ENCODE measurements at places on chromosomes 13 and 19.
A peak's percentile ranks its signal among the peaks of the same experiment; 100 is the strongest.

GRCh38 chr13:39283072-39283471, 244.8 kb downstream of the NHLRC3 start:
- DNase-seq = no peak

DNA sequence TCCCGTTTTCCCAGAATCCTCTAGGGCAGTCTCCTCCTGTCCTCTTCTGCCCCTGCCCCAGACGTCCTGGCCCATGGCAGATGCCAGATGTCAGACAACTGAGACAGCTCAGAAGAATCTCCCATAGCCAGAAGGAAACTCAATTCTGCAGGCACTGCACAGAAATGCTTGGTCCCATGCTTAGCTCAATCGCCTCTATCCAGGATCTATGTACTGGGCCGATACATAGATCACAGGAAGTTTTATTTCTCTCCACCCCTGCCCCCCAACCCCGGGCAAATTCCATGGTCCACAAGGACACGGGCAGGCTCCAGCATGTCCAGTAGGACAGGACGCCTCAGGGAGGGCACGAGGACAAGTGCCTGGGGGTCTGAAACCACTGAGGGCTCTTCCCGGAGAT, 4.8 kb downstream of the MBD3 start:
- DNase-seq = no peak

- DNase-seq = no peak
Measured at GRCh38 chr13:45744979-45745378, 42.9 kb downstream of the CBY2 start.

DNA sequence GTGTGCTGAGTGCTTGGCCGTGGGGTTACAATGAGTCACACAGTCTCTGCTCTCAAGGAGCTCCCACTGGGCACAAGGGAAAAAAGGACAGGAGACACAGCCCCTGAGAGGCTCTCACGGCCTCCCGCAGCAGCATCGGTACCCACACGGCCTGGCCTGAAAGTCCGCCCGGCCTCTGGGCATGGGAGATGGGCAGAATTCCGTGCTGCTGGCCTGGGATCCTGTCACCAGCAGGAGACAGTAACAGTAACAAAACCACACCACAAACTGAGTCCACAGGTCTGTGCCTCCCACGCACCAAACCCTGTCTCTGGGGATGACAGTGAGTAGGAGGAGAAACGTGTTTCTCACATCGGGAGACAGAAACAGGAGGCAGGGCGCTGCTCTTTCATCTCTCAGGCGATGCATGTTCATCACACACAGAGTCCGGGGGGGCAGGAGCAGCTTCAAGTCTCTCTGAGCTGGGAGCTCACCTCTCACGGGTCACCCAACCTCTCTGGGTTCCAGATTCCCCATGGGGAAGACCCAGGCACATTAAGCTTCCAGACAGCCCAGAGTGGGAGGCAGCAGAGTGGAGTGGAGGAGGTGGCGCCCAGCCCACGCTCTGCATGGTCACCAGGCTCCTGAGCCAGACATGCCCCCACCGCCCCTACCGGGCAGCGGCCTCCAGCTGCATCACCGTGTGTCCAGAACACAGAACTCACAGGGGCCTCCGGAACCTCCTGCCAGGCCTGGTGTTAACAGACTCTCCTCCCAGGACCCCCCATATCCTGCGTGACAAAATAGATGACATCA, 124.7 kb upstream of the VSTM2B start:
- DNase-seq = peak; percentile 15

DNA sequence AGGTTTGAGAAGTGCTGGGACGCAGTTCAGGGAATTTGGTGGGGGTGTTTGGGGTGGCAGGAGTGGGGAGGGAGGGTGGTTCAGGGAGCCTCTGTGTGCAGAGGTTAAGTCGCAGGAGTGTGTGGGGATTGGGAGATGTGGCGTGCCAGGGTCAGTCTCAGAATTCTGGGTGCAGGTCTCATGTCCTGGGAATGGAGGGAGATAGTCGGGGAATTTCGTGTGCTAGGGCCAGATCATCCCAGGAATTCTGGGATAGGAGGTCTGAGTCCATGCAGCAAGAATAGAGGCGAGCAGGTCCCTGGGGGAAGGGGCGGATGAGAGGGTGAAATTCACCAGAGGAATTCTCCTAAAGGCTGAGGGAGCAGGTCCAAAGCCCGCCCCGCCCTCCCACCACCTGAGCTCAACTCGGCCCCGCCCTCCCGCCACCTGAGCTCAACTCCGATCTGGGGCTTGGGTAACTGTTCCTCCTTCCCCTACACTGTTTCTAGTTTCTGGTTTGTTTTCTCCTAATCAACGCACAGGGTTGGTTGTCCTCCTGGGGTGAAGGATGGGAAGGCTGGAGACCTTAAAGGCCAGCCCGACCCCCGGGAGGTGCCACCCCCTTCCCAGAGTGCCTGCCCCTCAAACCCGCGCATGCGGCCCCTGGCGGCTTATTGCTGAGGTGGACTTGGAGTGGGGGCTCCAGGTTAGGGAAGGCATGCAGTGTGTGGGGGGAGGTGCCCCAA, 15.2 kb downstream of the KCNC3 start:
- no peak for DNase-seq

- peak; percentile 54 for DNase-seq
Measured at GRCh38 chr19:23283925-23284324, 33.7 kb upstream of the ZNF724 start.

DNA sequence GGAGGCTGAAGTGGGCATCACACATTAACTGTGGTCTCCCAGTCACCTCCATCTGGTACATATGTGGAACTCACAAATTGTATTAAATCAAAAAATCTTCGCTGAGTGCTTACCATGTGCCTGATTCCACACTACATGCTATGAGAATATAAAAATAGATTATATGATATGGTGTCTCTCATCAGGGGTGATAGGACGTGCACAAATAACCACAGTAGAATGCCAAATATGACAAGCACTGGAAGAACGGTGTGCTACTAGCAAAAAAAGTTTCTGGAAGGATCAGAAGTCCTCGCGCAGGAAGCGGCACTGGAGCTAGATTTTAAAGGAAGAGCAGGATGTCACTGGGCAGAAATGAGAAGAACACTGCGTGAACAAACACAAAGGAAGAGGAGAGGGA, 62.3 kb downstream of the TBC1D4 start:
- no peak for DNase-seq

DNA sequence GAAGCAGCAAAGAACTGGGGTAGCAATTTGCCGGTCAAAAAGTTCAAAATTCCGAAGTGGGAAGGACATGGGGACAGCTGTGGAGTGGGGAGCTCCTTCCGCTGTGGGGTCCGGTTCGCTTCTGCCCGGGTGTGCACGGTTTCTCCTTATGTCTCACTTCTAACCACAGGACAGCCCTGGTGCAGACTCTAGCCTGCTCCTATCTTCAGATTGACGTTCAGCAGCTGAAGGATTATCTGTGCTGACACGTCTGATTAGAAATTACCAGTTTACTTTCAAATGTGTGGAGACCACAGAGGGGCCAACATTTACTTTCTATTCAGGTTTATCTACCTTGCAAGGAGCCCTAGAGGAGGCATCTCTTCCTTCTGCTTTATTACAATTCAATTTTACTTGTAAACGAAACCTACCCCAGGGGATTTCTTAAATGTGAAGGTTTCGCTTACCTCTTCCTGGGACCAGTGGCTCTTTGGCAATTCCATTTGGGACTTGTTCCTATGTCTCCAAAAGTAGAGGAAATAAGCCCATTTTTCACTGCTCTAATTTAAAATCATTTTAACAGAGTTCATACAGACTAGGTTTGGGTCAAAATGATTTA, 27.3 kb downstream of the LHFPL6 start:
- DNase-seq = peak; percentile 58

DNA sequence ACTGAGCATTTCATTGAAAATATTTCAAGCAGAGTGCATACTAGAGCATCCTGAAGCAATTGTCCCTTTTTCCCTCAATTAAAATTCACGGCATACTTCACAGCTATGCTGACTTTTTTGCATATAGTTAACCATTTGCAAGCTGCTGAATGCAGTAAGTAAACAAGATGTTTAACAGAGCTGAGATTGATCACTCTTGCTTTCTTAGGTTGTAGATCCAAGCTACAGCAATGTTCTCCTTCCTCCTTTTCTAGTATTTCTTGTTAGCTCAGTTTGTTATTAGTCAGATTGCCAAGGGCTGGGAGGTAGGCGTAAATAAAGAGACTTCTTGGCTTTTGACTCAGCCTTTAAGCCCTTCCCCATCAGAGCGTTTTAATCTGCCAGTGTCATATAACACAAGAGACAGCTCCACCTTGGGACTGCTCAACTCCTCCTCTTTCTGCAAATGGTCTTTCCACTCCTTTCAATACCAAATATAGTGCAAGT, at the start of gene SLITRK6:
TSS of gene SLITRK6 (minus strand) at position 323 of the 486 bp plus-strand sequence. CDS start 2,911 bp downstream, outside the sequence.
- DNase-seq = no peak

DNA sequence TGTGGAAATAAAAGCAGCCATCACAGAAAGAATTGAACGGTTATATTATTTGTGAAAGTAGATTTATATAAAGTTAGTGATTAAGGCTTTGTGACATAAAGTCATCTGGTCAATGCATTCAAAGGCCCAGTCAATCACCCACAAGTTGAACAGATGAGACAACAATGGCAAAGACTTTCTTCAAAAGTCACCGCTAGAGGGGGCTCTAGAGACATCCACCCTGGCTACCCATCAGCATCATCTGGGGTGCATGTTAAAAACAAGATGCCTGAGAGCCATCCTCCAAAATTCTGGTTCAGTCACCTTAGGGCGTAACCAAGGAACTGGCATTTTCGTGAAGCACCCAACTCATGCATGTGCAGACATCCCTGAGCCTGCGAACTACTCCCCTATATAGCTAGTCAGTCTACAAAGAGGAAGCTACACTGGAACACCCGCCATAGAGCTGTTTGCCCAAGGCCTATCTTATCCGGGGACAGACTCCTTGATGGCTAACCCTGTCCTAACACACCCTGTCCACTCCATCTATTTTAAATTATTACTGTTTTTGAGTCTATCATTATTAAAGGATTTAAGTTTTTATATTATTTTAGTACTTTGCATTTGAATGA, 970.5 kb downstream of the UQCRFS1 start:
- DNase-seq = peak; percentile 62

DNA sequence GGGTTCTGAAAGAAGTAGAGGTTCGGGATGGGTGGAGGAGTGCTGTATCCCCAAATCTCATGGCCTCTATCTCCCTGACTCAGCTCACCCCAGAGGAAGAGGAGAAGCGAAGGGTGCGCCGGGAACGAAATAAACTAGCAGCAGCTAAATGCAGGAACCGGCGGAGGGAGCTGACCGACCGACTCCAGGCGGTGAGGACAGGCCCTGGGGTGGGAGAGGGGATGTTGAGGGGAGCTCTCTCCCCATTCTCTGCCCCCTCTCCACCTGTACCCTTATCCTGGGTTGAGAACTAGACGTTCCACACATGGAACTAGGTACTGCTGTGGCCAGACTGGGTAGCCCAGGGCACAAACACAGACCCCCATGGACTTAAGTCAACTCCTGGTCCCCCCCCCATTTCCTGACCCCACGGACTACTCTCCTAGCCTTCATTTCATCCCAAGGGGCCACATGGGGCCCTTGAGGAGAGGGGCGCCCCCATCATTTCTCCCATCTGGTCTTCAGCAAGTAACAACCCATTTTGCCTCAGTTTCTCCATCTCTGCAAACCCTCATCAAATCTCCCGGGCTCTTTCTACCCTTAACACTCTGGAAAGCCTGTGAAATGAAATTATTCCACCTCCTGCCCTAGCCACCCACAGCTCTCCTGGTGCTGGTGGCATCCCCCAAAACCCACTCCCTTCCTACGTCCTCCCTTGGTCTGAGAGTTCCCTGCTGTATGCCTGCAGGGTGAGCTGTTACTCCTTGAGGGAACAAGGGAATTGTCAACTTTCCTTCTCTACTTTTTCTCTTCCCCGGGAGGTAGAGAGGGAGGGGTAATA, 3.5 kb downstream of the FOSB start:
- no peak for DNase-seq

GRCh38 chr13:49110913-49111170, 109.3 kb upstream of the MLNR start:
- DNase-seq = no peak

- no peak for DNase-seq
Measured at GRCh38 chr19:13085666-13086065, 17.0 kb downstream of the LYL1 start.

DNA sequence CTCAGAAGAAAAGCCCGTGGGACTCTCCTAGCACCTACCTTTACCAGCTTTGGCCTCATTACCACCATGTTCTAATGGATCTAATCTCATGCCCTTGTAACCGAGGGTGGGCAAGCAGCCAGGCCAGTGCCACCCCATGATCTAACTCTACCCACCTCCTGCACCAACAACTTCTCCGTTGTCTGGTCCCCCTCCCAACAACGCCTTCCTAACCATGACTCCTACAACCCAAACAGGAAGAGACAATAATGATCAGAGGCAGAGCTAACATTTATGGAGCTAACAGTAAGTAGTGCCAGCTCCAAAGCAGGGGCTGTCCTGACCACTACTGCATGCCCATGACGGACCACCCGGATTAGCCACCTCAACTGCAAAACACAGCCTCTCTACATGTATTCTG, 3.5 kb downstream of the USP12 start:
- DNase-seq = no peak

DNA sequence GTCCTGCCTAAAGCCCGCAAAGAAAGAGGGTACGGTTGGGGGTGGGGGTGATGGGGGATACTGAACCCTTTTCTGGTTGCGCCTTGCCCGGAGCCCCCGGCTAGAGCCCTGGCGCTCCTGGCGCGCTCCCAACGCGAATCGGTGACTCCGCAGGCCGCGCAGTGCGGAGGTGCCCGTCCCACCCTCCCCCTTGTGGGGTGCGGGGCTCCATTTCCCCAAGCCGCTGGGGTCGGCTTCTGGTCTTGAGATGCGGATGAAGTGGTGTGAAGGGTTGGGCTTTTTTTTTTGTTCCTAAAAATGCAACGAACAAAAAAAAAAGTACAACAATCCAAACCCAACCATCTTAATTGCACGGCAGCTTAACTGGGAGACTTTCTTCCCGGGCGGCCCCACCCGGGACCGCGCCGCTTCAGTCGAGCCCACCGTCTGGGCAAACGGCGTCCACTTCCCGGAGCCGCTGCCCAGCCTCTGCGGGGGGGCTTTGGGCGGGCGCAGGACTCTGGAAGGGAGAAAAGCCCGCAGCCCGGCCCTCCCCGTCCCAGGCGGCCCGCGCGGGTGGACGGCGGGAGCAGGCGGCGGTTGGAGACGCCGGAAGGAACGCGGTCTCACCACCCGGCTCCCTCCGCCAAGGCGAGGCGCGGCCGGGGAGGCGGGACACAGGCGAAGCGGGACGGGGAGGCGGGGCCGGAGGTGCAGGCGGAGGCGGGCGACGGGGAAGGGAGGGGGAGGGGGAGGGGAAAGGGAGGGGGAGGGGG, 504 bp upstream of the TRIM13 start:
- peak; percentile 95 for DNase-seq

Data from GM12865 (cell line).